Neural progenitor cell (in vitro differentiated cells): ENCODE measurements at places on chromosomes 1 and 21. TPM values are rescaled to one million over a fixed set of nuclear protein-coding genes. Genes with fewer than 3 reads are reported as not detected.

GRCh38 chr1:15836772-15837669 is 10.5 kb upstream of the SPEN start:
- peak; percentile 25 for DNase-seq

GRCh38 chr1:242568666-242569065 is 44.2 kb upstream of the PLD5 start:
- DNase-seq: no peak

GRCh38 chr1:5779608-5780323 is 212.5 kb downstream of the NPHP4 start:
- no peak for DNase-seq

- DNase-seq: peak; percentile 84
Observed at GRCh38 chr1:204363335-204364114, 3.8 kb upstream of the PLEKHA6 start.

MGST3 gene
- 69.7 and 94.7 TPM in 2 replicates for total RNA-seq

GRCh38 chr1:33826311-33826710 is 37.6 kb upstream of the HMGB4 start:
- no peak for DNase-seq

GRCh38 chr1:19858893-19859292 is 23.3 kb upstream of the OTUD3 start:
- DNase-seq: no peak

SYTL1 gene
- total RNA-seq: 5.7 and 7.9 TPM in 2 replicates

DNA sequence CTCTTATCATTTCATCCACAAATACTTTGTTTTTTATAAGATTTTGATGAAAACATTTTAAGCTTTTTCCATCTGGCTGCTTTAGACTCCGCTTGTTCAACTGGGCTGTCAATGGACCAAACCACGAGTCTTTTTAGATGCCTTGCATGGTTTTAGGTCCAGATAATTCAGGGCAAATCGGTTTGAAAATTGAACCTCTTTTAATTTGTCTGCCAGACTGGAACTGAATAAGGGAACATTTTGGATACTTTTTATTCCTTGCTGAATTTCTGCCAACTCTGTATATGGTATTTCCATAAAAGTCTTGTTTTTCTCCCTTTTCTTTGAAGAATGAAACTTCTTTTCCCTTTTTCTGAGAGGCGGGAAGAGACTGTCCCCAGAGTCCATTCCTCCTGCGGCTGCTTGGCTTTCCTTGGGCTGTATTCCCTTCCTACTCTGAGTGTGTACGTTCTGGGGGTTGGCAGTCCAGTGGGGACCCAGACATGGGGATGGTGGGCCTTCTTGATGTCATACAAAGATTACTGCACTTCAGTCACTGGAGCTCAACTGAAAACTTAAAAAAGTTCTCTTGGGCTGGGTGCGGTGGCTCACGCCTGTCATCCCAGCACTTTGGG is 46.5 kb upstream of the CNN3 start:
- DNase-seq: no peak

DNA sequence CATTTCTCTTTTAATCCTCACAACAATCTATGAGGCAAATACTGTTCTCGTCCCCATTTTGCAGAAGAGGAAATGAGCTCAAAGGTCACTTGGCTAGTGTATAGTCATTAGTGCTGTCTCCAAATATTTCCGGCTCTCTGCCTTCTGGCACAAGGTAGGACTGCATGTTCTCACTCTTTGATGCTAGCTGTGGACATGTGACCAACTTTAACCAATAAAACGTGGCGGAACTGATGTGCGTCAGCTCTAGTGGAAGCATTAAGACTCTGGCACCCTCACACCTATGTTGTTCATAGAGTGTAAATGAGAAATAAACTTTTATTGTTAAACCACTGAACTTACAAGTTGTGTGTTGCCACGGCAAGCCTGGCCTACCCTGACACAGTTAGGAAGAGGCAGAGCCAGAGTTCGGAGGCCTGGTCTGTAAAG is 5.0 kb upstream of the KIF21B start:
- DNase-seq: no peak

CA6 gene
- not detected in 2 replicates for total RNA-seq

PAPPA2 gene
- total RNA-seq: 0.17 and 0.65 TPM in 2 replicates

GRCh38 chr1:62364721-62365120 is 45.5 kb upstream of the KANK4 start:
- no peak for DNase-seq

CELA3B gene
- total RNA-seq: not detected in 2 replicates

GRCh38 chr1:33261344-33261743 is 5.1 kb downstream of the ZNF362 start:
- DNase-seq: no peak

DNA sequence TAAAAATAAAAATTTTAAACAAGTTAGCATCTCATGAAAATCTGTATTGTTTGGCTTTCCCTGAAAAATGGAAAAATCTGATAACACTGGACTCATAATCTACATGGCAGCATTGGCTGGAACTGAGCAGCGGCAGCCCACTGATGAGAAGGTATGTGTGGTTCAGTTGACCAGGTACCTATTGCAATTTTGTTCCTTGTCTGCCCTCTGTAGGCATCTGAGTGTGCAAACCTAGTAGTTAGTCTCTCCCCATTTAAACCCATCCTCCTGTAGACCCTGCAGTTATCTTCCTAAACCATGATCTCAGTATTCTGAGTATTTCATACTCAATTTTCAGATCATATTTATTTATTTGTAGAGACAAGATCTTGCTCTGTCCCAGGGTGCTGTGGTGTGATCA is 59.4 kb upstream of the SERBP1 start:
- DNase-seq: peak; percentile 39

GRCh38 chr1:37284053-37284452 is 190.3 kb upstream of the ZC3H12A start:
- no peak for DNase-seq

GPR52 gene
- 0.84 TPM in 2 replicates for total RNA-seq

AMY2A gene
- total RNA-seq: not detected in 2 replicates

DNALI1 gene
- 30.3 and 36.5 TPM in 2 replicates for total RNA-seq

DNA sequence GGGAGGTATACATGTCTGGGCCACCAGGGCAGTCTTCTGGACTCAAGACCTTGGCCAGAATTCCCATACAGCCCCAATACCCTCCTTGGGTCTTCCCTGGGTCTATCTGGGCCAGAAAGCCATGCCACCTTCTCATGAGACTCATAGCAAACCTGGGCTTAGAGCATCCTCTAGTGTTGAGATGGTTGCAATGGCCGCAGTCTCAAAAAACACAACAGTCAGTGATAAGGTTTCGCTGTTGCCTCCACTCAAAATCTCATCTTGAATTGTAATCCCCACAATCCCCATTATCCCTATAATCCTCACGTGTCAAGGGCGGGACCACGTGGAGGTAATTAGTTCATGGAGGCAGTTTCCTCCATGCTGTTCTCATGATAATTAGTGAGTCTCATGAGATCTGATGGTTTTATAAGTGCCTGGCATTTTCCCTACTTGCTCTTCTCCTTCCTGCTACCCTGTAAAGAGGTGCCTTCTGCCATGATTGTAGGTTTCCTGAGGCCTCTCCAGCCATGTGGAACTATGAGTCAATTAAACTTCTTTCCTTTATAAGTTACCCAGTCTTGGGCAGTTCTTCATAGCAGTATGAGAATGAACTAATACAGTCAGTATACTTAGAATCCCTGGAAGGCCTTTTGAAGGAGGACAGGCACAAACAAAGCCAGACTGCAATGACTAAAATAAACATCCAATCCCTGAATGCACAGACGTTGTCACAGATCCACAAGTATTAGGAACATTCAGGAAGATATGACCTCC is 77.0 kb downstream of the CTH start:
- peak; percentile 84 for DNase-seq

TMCO4 gene
- total RNA-seq: 0.30 and 0.40 TPM in 2 replicates
